Activated CD4-positive, CD25-positive, alpha-beta regulatory T cell (primary cell): ENCODE measurements at places on chromosomes 6 and 20.

DNA sequence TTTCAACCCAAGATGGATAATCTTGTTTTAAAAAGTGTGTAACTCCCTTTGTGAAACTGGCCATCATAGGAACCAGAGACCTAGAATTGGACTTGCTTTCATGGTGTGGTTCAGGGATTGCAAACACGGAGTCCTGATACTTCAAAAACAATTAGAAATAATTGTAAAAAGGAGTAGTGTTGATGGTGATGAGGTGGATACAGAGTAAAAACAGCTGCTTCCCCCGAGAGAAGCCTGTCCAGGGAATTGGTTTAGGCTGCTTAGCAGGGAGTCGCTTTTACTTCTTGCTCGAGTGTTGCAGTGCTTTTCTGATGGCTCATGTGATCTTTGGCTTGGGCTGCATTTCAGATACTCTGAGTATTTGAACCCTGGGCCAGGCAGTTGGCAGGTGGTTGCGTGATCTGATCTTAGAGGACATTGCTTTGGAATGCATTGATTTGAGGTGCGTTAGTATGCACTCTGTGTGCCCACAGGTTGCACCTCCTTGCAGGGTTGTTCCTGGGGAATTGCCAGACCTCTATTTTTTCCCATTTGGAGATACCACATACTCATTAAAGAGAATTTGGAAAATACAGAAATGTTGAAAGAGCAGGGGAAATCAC, 19.5 kb downstream of the KIF3B start:
- no peak for DNase-seq

DNA sequence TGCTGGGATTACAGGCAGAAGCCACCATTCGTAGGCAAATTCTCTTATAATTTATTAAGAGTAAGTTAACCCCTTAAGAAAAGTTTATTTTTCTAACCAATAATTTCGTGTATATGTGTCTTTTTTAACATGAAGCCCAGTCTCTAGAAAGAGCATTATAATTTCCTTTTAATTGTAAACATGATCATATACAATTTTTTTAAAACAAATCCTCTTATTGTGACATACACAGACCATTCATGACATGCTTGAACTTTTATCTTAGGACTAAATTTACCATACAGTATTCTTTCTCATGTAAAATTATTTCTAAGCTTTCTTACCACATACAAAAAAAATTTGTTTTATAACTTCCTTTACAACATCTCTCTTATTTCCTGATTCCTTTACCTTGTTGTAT, 6.7 kb downstream of the ACOT13 start:
- DNase-seq: no peak

- no peak for DNase-seq
These were observed at the start of gene PROKR2 for GRCh38 chr20:5316188-5317158. Gene PROKR2, minus strand, starts transcription at chr20:5316954. Its CDS starts 2,585 bp downstream, at chr20:5314369.

GRCh38 chr20:56605261-56605996, 23.7 kb upstream of the TFAP2C start:
- no peak for DNase-seq

GRCh38 chr20:47326658-47327268, 29.7 kb downstream of the ZMYND8 start:
- DNase-seq: no peak

DNA sequence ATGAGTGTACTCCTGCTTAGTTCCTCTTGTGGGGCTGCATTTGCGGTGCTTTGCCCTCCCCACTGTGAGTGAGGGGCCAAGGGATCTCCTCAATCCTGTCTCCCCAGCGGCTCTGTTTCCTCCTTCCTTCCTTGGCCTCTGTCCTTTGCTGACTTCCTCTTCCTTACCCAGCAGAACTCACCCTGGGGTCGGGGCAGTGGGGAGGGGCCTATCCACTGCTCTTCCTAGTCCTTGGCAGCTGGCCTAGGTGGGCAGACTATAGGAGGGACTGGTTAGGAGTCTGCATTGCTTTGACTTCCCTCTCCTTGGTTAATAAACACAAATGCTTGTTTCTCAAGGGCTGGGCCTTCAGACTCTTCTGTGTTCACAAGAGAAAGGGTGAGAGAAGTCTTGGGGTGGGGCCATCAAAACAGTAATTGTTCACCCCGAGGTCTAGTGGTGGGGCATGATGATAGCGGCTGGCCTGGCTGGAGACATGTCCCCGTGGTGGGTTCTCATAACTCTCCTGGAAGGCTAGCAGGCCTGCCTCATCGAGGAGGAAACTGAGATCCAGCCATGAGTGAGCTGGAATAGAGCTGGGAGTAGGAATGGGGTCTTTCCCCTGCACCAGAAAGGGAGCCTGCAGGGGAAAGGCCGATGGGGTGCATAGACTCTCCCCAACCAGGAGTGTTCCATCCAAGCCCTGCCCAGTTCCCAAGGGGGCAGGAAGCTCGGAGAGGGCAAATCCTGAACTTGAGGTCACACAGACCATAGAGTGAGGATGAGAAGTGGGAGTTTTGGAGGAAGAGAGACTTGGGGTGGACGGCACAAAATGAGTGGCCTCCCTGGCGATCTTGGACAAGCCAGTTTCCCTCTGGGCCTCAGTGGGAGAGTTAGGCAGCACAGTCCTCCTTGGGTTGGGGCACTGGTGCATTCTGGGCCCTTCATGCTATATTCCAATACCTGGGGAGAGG, 12.7 kb downstream of the FAM110A start:
- DNase-seq: no peak

DNA sequence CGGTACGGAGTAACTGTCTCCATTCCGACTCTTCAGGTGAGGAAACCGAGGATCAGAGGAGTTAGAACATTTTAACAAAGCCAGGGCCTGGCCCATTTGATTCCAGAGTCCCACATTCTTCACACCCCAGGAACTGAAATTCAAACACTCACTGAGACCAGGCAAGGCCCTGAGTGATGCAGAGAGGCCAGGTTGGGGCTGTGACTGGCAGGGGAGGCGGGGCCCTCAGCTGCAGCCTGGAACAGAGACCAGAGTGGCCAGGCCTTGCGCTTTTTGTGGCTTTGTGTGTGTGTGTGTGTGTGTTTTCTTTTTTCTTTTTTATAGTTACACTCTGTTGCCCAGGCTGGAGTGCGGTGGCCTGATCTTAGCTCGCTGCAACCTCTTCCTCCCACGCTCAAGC, 57.2 kb downstream of the BCAS4 start:
- DNase-seq: no peak

DNA sequence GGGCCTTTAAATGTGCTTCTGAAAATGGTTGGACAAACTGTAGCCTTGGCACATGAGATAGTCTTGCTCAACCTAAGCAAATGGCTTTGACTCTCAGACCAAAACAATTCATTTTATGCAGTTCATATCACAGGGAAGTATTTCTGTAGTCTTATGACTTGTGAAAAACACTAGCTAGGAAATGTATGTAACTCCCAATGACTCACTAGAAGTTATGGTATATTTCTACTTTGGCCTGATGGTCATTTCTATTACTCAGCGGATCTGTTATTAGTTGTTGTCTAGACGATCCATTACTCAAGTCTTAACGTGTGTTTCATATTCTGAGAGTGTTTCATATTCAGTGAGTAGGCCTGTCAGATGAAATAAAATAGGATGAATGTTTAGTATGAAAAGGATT, 1333.5 kb downstream of the KHDRBS2 start:
- no peak for DNase-seq

- no peak for DNase-seq
These were observed 791 bp downstream of the ADGRG6 start for GRCh38 chr6:142302421-142303175.

GRCh38 chr20:33883164-33883563, 72.0 kb downstream of the CHMP4B start:
- no peak for DNase-seq

DNA sequence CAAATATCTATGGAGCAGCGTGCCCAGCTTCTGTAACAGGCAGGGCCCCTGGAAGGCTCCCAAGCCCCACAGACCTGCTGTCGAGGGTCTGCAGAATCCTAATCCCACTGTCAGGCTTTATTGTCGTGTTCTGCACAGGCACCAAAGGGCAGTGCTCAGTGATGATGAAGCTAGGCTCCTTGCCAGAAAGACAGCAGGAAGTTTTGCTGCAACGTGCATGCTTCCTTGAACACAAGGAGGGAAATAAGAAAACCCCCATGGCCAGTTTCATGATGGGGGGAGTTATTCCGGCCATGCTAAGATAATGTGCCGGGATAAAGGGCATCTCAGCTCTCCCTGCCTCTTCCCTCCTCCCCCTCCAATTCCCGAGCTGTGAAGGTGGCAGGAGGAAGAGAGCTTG, 109.4 kb upstream of the KCNG1 start:
- DNase-seq: no peak

DNA sequence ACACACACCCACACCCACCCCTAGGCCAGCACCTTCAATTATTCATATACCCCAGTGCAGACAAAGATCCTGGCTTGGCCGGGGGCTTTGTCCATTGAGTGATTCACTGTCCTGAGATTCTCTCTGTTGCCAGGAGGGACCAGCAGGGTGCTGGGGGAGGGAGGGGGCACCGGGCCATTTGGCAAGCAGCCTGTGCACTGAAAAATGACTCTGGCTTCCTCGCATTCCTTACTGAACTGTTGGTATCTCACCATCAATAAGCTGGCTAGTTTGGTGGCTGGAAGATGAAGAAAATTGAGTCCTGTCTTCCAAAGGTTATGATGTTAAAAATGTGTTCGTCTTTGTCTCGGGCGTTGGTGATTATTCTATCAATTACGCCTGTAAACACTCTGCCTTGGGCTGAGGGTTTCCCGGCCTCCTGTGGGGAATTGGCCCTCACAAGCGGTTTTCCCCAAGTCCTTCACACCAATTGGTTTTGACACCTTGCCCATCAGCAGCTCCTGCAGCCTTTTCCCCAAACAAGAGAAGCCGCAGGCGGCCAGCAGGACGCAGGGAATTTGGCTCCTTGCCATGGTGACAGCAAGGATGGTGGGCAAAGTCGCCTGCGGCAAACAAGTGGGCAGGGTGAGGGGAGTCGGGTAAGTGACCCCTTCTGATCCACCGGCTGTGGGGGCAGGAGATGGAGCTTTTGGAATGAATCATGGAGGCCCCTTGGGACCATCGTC, 4.9 kb downstream of the VSTM2L start:
- DNase-seq: no peak

- DNase-seq: no peak
These were observed 58.4 kb downstream of the TRAM2 start for GRCh38 chr6:52518279-52518945.

DNA sequence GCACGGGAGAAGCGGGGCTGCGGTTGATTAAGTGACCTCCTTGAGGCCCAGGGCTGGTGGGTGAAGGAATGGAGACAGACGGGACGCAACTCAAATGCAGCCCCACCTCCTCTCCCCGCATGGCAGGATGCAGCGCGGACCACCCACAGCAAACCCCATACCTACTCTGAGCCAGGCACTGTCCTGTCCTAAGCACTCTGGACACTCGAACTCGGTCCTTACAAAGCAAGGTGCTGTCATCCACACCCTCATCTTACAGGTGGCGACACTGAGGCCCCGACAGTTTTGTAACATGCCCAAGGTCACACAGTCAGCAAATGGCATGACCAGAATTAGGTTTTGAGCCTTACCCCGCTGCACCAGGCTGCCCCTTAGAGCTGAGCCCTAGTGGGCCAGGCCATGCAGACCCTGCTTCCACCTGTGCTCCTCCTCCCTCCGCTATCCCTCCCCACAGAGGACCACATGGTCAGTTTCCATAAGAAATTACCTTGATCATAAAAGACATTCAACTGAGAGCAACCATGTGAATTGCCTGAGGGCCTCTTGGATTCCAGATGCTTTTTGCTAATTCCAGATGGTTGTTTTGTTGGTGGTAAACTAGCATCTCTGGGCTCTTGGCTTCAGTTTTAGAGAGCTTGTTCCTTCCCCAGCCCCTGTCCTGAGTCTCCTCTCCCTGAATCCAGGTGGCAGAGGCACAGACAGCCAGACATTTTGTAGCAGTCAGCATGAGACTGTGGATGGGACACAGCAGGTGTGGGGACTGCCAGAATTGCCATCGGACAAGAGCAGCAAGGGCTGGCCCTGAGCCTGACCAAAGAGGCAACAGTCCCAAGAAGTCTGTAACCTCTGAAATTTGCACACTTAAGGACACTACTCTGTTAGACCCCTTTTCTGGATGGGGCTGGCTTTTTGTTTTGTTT, 171.9 kb upstream of the PMEPA1 start:
- DNase-seq: no peak

DNA sequence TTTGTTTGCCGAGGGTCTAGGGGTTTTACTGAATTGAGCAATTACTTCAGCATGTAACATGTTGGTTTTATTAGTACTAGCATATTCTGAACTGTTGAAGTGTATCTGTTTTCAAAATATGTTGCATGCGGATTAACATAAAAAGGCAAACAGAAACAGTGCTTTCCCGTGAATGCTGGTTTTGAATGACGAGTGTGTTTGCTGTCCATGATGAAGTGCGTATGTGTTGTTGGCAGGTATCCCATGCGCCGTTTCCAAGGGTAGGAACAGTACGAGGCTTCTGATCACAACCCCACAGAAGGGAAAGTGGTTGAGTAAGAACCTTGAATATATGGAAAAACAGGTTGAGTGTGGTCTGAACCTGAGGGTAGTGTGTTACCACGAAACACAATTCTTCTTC, 232.9 kb downstream of the SAMD5 start:
- DNase-seq: no peak

GRCh38 chr6:75128878-75129570, 76.8 kb downstream of the COL12A1 start:
- DNase-seq: no peak

DNA sequence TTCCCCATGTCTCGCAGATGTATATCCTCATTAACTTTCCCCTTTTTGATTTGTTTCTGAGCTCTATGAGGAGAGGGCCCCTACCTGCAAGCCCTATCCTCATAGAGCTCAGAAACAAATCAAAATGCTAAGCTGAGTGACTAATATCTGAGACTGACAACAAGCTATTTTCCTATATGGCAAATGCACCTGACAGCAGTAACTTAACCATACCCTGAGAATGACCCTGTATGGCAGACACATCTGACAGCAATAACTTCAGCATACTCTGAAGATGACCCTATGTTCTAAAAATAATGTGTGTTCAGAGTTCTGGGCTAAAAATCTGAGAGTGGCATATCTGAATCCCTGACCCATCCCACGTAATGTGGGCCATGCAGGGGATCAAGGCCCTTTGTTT, 79.0 kb upstream of the MEI4 start:
- no peak for DNase-seq

- no peak for DNase-seq
These were observed 54.6 kb downstream of the LYRM4 start for GRCh38 chr6:5205877-5206850.

DNA sequence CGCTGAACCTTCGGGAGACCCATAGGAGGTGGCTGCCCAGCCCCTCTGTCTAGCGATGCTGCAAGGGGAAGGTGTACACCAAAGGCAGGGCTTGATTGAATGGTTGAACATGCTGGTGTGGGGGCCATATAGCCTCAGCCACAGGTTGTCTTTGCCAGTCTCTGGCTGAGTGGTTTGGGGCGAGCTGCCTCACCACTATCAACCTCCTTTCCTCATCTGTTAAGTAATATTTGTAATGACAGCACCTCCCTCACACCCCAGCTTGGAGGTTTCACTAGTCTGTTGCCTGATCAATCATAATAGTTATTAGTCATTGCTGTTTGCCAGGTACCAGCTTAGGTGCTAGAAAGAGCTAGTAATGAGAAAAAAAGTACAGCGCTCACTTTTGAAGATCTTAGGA, 11.8 kb upstream of the ZNF831 start:
- no peak for DNase-seq
